ENCODE measurements at places on chromosomes 6 and 20.
A peak's percentile ranks its signal among the peaks of the same experiment; 100 is the strongest.

- DNase-seq = peak; percentile 78
Measured at GRCh38 chr20:44324343-44324742, 12.5 kb upstream of the R3HDML start.

- DNase-seq = no peak
Measured at GRCh38 chr6:19713411-19713810, 123.8 kb upstream of the ID4 start.

DNA sequence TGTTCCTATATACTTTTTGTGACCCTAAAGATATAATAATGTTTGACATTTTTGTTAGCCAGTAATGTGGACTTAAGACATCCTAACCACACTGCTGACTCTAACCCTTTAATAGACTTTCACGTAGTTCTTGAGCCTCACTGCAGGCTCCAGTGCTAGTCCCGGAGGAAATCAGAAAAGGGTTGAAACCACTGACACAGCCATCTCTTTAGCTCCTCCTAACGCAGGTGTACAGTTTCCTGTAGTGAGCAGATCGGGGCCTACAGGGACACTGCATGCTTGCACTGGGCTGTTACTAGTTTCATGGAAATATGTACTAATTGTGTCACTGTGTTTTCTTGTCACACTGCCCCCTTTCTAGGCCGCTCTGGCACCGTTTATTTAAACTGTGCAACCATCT lies 512 bp upstream of the HDGFL1 start:
- no peak for DNase-seq

- DNase-seq = no peak
Measured at GRCh38 chr6:73929405-73929804, 233.4 kb downstream of the CD109 start.

DNA sequence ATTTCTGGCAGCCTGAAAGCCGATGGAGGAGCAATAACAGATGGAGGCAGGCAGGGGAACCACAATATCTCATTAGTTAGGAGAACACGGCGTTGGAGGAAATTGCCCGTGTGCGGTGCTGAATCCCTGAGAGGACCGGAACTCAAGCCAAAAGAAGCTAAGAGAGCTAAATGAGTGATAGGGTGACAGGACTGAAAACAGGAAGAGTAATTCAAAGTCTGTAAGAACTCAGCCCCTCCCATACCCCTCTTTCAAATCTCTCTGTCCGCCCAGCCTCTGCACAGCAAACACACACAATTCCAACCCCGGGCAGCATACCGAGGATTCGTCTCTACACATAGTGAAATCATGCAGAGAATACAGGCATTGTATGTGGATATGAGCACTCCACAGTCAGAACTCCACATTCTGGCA lies 2.6 kb upstream of the IPCEF1 start:
- DNase-seq = no peak

DNA sequence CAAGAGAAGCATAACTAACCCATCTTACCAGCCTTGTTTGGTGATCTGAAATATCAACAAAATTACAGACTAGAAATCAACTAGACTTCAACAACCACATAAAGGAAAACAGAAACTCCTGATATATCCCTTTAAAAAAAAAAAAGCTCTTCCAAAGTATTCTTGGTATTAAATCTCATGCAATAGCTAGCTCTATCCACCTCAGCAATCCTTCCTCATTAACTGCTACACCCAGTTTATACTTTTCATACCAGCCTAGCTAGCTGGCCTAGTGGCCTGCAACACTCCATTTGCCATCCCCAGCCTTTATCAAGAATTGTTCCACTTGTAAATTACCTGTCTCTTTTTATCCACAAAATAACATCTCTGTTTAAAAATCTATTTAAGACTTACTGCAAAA lies 69.0 kb downstream of the BACH2 start:
- DNase-seq = no peak

DNA sequence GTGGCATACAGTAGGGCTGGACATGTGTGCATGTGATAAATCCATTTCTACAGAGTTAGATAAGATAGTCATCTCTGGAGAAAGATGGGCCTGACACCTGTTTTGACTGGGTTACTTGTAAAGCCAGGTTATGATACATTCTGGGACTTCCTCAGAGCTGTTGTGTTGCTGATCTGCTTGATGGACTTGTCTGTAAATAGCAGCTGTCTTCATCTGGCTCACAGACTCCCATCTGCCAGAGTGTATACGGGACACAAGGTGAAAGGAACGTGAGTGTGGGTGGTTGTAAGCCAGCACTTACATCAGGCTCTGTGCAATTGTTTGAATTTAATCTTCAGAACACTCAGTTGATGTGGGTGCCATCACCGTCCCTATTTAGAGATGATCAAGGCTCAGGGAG lies 49.8 kb downstream of the ZDHHC14 start:
- no peak for DNase-seq

DNA sequence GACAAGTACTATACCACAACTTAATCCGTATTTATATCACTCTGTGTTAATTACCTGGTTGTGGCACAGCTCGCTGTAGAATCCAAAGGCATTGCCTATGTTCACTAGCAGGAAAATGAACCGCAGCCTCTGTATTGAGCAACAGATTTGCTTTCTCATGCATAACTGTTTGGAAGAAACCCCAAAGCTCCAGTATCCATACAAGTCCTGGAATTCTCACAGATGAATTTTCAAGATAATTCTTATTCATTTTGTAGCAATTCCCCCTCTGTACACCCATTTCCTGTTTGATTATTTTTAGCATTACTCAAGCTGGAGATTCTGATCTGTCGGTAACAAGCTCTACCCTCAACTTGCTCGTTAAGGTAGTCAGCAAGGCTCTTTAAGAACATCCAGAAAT lies 63.5 kb downstream of the STMND1 start:
- DNase-seq = no peak

DNA sequence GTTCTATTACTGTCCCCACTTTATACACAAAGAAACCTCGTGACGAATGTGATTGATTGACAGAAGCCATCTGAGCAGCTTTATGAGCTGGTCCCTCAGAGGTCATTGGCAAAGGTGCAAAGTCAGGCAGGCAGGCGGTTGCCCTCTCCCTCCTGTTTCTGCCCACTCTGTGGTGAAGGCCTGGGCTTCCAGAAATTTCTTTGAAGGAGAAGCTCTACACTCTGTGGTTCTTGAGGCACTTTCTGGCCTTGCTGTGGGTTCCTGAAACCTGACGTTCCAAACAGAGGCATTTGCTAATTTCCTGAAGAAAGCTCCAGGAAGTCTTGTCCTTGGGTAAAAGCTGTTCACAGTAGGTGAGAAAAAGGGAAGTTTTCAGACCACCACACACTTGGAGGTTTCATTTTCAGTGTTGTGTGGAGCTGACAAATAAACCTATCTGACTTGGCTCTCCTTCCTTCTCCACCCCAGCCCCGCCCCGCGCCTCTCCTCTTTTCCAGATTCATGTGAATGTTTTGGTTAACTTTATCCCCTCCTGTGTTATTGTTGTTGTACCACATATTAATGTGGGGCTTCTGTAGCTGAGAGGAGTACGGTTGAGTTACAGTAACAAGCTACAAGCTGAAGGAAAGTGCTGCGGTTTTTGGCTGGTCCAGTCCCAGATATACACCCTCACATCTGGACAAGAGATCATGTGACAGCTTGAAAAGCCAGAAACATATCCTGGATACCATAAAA lies 274.1 kb downstream of the CLIC5 start:
- DNase-seq = peak; percentile 20

- no peak for DNase-seq
Measured at GRCh38 chr20:25150016-25150415, 45.5 kb upstream of the ENTPD6 start.

DNA sequence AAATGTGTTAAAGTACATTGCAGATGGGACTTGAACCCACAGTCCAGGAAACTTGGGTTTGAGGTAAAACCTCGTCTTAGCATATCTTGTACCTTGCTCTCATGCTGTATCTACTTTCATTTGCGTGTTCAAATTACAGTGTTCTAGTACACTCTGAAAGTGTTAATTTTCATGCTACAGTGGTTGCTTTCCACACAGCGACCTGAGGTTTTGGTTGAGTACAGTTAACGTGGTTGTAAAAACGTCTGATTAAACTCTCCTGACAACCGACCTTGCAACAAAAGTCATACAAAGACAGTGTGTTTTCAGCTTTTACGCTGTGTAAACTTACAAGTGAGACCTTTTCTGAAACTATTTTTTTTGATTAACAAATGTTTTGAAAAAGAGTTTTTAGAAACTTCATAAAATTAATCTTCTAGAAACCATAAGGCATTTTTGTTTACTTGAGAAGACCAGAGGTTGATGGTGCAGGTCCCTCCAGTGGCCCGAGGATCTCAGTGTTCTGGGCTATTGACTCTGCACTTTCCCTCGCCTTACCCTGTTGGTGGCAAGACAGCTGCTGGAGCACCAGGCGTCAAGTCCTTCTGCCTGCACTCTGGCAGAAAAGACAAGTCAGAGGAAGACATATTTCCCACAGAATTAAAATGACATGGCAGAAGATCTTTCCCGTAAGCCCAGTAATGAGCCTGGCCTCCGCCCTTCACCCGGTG lies 334.0 kb downstream of the THBS2 start:
- DNase-seq = no peak

- no peak for DNase-seq
Measured at GRCh38 chr6:42368181-42368580, 83.5 kb downstream of the TRERF1 start.

GRCh38 chr6:35223396-35223795 lies 9.6 kb downstream of the SCUBE3 start:
- no peak for DNase-seq

- DNase-seq = peak; percentile 85
Measured at GRCh38 chr6:158772851-158773371, 46.3 kb downstream of the EZR start.

DNA sequence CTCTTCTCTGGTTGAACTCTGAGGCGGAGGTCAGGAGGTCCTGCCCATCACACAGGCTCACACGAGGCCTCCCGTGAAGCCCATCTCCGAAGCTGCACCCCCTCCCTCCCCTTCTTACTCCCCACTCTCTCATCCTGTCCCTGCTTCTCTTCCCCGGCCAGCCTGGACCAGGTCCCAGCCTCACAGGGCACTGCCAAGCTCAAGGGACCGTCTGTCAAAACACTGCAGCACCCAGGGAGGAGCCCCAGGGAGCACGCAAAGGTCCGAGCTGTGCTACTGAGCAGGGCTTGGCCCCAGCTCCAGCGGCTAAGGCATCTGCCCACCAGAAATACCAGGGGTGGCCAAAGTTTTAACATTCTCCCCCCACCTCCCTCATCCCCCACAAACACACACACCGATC lies 70.0 kb downstream of the PSMG4 start:
- no peak for DNase-seq

GRCh38 chr20:36094497-36094896 lies 60.0 kb upstream of the EPB41L1 start:
- peak; percentile 39 for DNase-seq

GRCh38 chr6:26327450-26328264 lies 37.3 kb upstream of the BTN3A2 start:
- DNase-seq = peak; percentile 28

- no peak for DNase-seq
Measured at GRCh38 chr6:37041521-37041920, 36.1 kb downstream of the FGD2 start.

DNA sequence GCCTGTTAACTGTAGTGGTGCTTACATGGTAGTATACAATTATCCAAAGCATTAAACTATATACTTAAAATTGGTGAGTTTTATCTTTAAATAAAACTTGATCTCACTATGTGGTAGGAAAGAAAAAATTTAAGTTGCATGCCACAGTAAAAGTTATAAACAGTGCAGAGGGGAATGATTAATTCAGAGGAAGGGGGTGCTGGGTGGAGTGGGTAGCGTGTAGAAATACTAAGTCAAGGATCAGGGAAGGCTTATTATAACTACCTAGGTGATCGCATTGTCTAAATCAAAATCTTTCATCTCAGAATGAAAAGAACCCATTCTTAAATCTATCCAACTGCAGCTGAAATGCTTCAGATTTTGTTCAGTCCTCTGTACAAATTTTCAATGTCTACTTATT lies 428.3 kb downstream of the ADGRB3 start:
- no peak for DNase-seq

GRCh38 chr6:56550301-56550700 lies 92.4 kb downstream of the DST start:
- DNase-seq = no peak

GRCh38 chr6:44072959-44073611 lies 54.2 kb downstream of the MRPL14 start:
- DNase-seq = peak; percentile 76

- DNase-seq = no peak
Measured at GRCh38 chr6:81063891-81064290, 688.6 kb downstream of the TENT5A start.

- DNase-seq = no peak
Measured at GRCh38 chr20:2279253-2279779, 16.5 kb upstream of the TGM3 start.

GRCh38 chr20:16514140-16514539 lies 59.1 kb downstream of the KIF16B start:
- DNase-seq = no peak

DNA sequence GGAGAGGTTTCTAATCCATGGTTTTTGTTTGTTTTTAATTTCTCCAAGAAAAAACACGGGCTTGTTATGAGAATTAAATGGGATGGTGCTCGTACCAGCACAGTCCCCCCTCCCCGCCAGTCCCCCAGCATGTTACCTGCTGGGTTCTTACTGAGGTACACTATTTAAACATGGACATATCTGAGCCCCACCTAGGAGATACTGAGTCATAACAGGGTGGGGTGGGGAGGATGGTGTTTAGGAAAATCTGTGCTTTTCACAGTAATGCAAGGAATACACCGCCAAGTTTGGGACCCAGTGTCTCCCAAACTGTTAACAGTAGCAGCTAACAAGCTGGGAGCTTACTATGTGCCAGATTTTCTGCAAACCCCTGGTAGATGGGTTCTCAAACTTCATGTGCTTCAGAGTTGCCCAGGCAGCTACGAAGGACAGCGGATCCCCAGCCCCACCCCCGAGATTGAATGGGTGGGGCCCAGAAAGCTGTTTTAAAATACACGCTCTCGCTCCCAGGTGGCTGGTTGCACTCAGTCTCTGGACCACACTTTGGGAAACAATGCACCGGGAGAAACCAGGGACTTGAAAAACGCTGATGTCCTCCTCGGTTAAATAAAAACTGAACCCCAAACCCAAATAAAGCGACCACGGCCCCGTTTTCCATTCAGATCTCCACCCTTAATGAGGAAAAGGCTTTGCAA lies 995 bp downstream of the ZFP64 start:
- peak; percentile 68 for DNase-seq

DNA sequence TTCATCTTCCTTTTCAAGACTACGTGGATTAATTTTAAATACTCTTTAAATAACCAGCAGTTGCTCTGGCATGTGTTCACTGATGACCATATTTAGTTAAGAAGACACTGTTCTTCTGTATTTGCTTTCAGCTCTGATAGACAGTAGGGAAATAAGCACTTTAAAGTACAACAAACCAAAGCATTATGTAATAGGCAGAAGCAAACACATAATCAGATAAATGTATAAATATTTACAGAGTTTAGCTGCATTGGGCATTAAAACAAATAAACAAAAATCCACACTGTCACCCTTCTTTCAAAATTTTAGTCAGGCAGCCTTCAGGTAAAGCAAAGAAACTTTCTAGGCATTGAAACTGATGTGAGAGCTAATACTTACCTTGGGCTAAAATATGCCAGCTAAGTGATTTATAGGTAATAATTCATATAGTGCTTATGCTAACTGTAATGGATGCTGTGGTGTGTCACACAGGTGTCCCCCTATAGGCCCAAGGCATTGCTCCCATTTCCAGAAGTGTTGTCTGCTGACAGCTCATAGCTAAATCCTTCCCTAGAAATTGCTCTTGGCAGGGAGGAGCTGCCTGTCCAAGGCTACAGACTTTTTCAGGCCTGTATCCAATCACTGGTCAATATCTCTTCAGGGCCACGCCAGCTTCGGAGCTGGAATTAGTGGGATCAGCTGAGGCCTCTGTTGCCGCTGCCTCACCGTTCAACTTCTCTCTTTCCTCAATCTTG lies 111.5 kb upstream of the CITED2 start:
- DNase-seq = no peak

GRCh38 chr6:167956983-167957492 lies 40.4 kb upstream of the KIF25 start:
- DNase-seq = no peak
